HuH-7 (cell line): ENCODE measurements at places on chromosomes 16 and 17.

GRCh38 chr17:49996495-49997300, 1.7 kb upstream of the DLX3 start:
- DNase-seq = peak; percentile 86

- DNase-seq = no peak
Observed at GRCh38 chr16:13439766-13440165, 480.2 kb upstream of the ERCC4 start.

DNA sequence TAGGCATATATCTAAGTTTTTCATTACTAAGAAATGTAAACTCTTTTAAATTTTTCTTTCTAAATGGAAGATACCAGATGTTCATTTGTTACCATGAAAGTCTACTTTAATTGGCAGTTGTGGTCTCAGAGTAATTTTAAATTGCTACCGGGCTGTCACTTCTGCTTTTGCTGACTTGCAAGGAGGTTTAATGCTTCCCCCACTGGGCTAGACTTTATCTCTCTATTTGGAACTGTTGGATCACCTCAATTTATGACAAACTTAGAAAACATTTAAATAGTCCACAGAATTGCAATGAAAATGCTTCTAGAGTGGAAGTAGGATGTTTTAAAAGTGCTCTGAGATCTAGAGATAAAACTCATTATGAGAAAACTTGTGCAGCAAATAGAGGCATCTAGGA, 479.8 kb upstream of the GOT2 start:
- DNase-seq = no peak

GRCh38 chr16:15533386-15533785, 99.0 kb downstream of the BMERB1 start:
- DNase-seq = no peak

DNA sequence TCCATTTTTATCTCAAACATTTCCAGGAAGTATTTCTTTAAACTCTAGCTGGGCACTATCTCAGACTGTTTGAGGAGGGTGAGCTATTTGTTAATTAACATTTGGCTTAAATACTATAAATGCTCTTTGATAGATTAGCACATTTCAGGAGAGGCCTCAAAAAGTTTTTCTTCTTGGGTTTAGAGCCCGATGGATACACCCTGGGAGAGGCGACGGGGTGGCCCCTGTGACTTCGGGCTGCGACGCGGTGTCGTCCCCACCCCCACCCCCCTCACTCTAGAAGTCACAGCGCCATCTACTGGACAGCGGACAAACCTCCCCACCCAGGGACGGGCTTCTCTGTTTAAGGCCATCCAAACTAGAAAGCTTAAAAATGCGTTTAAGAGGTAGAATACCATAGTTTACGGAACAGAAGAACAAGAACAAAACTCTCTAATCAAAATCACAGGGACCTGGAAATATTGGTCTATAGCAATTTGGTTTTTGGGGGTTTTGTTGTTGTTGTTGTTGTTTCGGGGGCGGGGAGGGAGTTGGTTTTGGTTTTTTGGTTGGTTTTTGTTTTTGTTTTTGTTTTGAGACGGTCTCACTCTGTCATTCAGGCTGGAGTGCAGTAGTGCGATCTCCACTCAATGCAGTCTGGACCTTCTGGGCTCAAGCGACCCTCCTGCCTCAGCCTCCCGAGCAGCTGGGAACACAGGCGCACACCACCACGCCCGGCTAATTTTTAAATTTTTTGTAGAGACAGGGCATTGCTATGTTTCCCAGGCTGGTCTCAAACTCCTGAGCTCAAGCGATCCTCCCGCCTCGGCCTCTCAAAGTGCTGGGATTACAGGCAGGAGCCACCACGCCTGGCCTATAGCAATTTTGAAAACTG, 254.4 kb downstream of the C16orf95 start:
- peak; percentile 98 for DNase-seq

GRCh38 chr17:65048441-65048840, 8.1 kb downstream of the GNA13 start:
- DNase-seq = no peak

GRCh38 chr17:489758-490329, 137.2 kb upstream of the RPH3AL start:
- peak; percentile 32 for DNase-seq

DNA sequence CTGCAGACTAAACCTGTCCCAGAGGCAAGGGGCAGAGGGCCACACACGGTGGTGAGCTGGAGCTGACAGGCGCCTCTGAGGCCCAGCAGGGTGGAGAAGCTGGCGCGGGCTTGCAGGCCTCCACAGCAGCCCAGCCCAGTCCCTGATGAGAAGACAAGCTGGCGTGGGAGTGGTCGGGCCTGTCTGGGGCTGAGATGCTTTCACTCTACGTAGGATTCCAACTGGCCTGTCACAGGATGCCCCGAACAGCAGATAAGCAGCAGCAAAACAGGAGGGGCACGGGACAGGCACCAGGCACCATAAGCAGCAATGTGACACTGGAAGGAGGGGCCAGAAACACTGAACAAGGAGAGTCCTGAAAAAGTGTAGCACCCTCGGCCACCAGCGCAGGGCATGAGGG, 40.1 kb downstream of the PEMT start:
- no peak for DNase-seq

- no peak for DNase-seq
Observed at GRCh38 chr16:17817260-17817659, 346.5 kb upstream of the XYLT1 start.

- no peak for DNase-seq
Observed at GRCh38 chr17:34351096-34351495, 5.2 kb upstream of the CCL13 start.

GRCh38 chr17:58677194-58677880, 14.5 kb downstream of the TEX14 start:
- DNase-seq = no peak

GRCh38 chr16:3295783-3296182, 9.4 kb downstream of the TIGD7 start:
- no peak for DNase-seq

GRCh38 chr17:9239246-9239792, 218.0 kb downstream of the NTN1 start:
- no peak for DNase-seq

- no peak for DNase-seq
Observed at GRCh38 chr17:33908363-33909064, 346.6 kb upstream of the CCL2 start.

- DNase-seq = no peak
Observed at GRCh38 chr17:18315562-18315922, 449 bp downstream of the SMCR8 start.

- no peak for DNase-seq
Observed at GRCh38 chr17:74235911-74236371, 22.6 kb downstream of the TTYH2 start.

- DNase-seq = peak; percentile 57
Observed at GRCh38 chr17:56679115-56679776, 85.7 kb downstream of the NOG start.

DNA sequence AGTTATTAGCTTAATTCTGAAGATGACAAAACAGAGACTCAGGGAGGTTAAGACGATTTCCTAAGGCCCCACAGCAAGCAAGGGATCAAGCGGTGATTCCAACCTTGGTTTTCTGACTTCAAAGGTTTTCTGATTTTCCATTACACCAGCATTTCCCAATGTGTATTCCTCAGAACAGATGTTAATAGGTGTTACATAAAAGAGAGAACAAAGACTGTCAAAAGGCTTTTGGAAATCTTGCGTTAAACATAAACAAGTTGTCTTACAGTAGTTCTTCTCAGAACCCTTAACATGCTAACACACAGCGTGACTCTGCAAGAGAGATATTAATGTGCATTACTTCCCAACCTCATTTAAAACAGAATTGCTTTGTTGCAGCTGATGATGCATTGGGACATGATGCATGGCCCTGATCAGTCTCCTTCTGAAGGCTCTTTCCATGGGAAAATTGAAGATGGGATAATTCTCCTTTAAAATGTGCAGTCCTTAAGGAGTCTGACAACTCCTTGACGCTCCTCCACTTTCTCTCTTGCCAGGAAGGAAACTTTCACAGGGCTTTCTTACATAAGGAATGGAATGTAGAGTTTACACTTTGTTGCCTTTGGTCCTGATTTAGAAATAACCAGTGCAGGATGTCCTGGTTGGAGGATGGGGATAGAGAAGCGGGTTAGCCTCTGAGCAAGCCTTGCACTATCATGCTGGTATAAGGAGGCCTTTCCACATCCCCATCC, 21.5 kb upstream of the MMD start:
- DNase-seq = no peak

DNA sequence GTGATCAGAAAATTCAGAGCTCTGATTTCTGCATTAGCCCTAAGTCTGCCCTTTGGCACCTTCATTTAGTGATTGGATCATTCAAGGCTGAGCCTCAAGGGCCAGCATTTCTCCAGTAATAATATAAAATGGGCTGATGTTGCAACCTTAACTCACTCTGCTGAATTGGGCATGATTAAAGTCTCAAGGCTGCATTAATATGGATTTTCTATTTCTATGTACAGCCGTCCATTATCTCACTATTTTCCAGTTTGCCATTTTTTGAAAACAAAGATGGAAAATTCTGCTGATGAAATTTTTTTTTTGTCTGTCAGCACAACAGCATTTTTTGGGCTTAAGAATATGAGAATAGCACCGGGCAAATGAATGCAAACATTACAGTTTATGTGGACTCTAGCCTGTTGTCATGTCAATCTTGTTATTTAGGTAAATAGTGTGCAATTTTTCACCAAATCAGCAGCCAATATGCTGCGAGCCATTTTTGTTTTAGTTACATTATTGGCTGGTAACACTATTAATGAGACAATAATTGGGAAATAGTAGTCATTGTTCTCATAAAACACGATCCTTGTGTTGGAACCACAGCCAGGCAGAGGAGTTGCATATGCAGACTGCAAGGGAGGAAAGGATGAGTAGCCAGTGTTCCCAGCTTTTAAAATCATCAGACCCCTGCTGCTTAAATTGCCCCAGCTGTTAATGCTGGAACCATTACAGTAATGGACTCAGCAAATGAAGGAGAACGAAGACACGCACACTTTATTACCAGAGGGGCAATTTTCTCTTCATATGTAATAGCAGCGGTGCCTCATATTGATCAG, 10.5 kb downstream of the FTO start:
- DNase-seq = no peak

DNA sequence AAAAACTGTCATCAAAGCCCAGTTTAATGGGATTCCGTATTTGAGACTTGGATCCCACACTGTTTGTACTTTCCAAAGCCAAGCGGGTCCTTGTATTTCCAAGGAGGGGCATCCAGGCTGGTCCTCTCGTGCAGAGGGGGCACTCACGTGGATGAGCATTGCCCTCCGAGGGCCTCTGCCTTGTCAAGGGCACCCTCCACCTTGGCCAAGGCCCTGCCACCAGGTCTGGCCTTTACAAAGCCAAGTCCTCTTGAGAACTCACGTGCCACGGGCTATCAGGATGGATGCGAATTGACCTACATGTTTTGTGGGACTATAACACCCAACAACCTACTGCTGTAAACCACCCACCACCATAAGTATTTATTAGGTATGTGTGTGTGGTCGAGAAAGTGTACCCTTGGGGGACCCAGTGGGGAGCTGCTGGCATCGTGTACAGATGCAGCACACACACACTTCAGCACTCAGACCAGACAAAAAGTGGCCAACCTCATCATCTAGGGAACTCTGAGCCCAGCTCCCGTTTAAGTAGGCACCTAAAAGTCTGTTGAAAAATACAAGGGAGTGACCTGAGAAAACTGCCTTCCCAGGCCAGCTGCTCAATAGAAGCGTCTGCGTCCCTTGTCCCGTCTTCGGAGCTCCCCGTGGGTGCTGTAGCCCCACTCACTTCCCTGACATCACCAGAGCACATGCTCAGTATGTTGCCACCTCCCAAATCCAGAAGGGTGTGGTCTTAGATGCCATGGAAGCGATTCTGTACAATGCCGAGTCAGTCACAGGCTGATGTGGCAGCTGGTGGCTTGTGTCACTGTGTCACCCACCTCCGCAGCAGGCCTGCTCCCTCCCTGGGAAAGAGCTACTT, 12.9 kb downstream of the MAP1LC3B start:
- DNase-seq = no peak

GRCh38 chr17:44348234-44348987, 3.3 kb downstream of the GRN start:
- DNase-seq = no peak

DNA sequence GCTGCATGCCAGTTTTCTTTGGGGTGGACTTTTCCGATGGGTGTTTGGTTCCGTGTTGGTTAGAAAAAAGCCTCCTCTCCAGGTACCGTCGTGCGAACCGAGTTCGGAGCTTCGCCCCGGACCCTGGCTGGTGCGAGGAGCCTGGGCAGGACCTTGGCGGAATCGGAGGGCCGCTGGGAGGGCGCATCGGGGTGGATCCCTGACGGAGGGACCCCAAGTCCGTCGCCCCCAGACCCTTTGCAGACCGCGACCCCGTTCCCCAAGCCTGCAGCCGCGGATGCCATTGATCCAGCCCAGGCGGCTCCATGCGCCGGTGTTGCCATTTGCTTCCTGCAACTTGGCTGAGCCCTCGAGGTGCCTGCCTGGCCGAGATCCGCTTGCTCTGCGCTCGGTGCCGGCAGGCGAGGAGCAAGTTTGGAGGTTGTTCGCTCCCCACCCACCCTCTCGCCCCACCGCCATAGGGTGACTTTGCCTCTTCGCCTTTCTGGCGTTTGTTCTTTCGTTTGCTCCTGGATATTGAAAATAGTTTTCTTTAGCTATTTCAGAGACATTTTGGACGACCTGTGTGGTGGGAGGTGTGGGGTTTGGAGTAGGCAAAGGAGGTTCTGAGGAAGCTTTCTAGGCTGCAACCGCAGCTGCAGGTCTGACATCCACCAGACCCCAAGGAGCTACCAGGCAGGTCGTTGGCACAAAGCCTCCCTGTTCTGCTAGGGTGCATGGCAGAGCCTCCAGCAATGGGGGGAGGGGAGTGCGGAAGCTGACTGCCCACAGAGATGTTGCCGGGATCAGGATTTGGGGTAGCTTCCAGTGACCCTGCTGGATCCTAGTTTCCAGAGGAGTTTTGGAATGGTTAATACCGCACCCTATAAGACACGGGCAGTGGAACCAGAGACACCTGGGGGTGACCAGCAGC, 58.2 kb downstream of the RAP1GAP2 start:
- no peak for DNase-seq

- no peak for DNase-seq
Observed at GRCh38 chr17:31052187-31052889, 42.4 kb upstream of the NF1 start.

DNA sequence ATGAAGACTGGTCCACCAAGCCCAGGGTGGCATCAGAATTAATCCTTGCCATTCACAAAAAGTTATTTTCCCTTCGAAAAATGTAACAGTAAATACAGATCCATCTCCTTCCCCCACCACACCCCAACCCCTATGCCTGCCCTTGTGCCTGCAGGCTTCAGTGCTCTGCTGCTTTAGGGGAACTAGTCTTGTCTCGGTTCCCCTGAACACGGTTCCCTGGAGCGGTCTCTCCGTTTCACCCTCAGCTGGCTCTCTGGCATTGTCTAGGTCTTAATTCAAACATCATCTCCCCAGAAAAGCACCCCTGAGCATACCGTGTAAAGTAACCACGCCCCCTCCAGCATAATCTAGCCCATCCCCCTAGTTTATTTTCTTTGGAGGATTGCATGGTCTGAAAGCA, 25.8 kb downstream of the EMP2 start:
- no peak for DNase-seq

- no peak for DNase-seq
Observed at GRCh38 chr16:50675686-50676610, 5.2 kb downstream of the SNX20 start.

GRCh38 chr17:43945074-43945829, 3.0 kb upstream of the PPY start:
- DNase-seq = no peak
